ENCODE measurements at places on chromosomes 6 and 20.

- DNase-seq, result no peak
Observed at GRCh38 chr20:40110311-40110831, 578.7 kb downstream of the MAFB start.

DNA sequence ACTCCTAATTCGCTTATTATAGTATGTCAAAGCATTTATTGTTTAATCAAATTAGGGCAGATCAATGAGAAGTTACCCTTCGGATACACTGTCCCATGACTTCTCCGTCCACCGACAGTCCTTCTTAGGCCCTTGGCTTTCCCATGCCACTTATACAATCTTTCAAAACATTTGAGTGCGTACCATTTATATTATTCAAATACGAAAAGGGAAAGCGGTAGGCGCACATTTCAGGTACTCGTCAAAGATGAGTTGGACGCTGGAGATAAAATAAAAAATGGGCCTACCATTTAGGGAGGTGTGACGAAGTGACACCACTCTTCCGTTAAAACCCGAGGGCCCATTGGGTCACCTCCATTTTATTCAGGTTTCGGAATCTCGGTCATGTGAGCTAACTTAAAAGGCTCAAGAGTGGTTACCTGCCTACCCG lies 542 bp upstream of the AFG1L start:
- DNase-seq, result no peak

GRCh38 chr20:46031014-46031569 lies 2.1 kb downstream of the SLC12A5 start:
- DNase-seq, result no peak

DNA sequence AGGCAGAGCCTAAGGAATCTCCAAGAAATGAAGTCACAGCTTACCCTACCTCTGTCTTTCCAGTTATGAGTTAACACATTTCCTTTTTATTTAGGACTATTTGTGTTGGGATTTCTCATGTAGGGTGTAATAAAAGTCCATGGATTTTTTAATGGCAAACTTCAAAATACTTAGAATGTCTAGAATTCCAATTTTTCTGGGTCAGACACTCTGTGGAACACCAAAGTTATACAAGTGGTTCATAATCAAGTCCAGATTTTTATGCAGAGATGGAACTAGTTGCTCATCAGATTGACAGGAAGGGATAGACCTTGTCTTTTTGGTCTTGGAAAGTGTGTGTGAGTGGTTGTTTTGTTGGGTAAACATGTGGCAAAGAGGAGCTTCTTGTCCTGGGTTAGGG lies 303.5 kb upstream of the RNF24 start:
- DNase-seq, result no peak

- no peak for DNase-seq
Observed at GRCh38 chr20:63248835-63249591, 5.2 kb downstream of the NKAIN4 start.

GRCh38 chr20:19828232-19828631 lies 70.2 kb downstream of the RIN2 start:
- peak; percentile 59 for DNase-seq

- no peak for DNase-seq
Observed at GRCh38 chr6:19349429-19349828, 487.7 kb upstream of the ID4 start.

- DNase-seq, result no peak
Observed at GRCh38 chr6:31763619-31763940, 1.1 kb downstream of the SAPCD1 start.

DNA sequence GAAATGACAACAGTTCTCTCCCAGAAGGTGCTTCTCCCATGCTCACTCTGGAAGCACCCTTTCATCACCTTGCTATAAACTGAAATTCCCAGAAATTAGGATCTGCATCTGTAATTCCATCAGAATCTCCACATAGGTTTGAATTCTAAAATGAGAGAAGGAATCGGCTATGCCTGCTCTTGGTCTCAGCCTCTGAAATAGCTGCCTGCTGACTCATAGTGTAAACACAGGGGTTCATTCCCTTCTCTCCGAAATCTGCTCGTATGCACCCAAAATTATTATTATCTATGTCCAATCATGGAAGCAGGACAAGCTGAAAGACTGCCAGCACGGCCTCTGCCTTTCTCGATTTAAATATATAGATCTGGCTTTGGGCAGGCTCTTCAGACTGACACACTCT lies 74.6 kb upstream of the TAB2 start:
- no peak for DNase-seq

GRCh38 chr20:63522981-63523611 lies 2.5 kb downstream of the PPDPF start:
- peak; percentile 18 for DNase-seq

GRCh38 chr6:88839280-88839679 lies 124.1 kb downstream of the RNGTT start:
- no peak for DNase-seq

- DNase-seq, result no peak
Observed at GRCh38 chr20:4335722-4336121, 320.4 kb upstream of the RNF24 start.

DNA sequence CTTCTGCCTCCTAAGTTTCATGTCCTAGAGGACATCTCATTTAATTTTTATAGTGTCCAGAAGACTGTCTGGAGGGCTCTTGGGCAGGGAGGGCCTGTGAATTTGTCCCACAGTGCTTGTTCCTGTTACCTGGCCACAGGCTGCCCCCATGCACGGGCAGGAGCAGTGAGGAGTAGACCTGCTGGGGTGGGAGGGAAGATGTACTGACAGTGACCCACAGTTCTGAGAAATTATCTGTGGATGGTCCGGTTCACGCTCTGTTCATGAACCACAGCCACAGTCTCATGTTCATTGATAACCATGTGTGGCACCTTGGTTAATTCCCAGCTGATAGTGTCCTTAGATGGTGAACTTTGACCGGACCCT lies 18.8 kb upstream of the ZNF831 start:
- DNase-seq, result no peak

DNA sequence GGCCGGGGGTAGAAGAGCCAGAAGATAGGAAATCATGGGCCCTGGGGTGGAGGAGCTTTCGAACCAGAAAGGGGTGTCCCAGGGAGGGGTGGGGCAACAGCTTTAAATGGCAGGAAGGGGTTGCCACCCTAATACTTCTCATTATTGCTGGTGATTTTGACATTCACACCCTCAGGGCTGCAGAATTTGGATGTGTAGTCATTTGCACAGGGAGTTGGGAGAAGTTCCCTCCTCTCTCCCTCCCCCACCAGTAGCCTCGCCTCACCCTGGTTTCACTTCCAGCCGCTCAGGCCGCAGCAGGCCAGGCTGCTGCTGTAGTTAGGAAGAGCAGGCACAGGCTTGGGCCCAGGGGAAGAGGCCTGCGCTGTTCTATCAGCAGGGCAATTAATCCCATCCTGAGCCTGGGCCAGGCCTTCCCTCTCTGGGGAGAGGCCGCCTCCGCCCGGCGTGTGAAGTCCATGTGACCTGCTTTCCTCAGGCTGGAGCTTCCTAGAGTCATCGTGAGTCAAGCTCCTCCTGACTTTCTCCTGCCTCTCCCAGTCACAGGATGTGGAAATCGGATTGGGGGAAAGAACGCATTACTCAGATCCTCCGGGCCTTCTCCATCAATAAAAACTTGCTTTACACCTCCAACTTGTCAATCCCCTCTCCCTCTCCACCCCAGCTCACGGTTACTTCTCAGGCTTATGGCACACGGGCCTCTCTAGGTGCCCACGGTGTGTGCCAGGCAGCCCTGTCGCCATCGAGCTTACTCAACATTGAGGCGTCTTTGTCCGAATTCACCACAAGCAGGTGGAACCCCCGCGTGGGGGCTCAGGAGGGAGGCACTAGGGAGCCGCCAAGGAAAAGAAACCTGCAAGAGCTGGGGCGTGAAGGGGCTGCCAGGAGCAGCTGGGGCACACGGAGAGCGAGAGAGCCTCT lies 7.8 kb downstream of the ADTRP start:
- peak; percentile 25 for DNase-seq

Measured in GM06990 (cell line).